ENCODE measurements at places on chromosomes 12 and 14.

- no peak for DNase-seq
Observed at GRCh38 chr12:115343008-115343407, 659.0 kb upstream of the TBX3 start.

GRCh38 chr12:31951008-31951407 lies 8.2 kb upstream of the RESF1 start:
- DNase-seq = no peak

DNA sequence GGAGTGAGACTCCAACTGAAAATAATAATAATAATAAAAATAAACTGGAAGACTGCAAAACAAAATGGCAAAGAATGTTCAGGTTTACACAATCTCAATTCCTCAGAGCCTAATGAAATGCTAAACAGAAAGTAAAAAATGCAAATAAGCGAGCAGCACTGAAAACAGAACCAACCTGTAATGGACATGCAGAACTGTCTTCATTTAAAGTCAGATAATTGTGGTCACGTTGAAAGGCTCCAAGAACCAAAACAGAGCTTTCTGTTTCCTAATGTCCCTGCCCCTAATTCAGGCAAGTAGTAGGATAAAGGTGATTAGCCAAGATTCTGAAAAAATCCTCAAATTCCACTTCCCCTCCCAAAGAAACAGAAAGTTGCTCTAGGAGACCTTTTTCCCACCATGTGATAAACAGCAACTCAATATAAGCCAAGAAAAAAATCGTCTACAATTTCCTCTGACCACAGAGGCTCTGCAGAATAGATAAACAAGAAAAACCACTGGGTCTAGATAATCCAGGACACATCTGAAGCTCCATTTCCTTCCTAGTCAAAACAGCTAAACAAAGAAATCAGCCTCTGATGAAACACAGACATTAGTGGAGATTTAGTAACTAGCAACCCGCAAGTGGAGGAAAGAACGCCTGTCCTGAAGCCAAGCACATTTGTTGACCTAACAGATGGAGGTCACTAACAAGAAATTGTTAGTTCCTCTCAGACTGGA lies 3.0 kb downstream of the MIS18BP1 start:
- DNase-seq = peak; percentile 24

DNA sequence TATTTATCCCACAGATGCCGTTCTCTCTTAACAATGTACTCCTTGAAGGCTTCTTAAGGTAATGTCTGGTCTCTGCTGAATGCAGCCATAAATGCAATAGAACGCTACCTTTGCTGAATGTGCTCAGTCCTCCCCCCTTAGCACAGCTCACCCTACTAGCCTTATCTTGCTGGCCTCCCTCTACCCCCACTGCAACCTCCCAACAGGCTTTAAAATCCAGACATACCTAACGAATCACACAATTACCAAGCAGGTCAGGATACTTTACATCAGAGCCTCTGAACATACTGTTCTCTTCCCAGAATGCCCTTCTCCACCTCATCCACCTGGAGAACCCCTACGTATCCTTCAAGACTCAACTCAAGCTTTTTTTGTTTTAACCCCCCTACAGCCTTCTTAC lies 51.0 kb upstream of the CRADD start:
- no peak for DNase-seq

DNA sequence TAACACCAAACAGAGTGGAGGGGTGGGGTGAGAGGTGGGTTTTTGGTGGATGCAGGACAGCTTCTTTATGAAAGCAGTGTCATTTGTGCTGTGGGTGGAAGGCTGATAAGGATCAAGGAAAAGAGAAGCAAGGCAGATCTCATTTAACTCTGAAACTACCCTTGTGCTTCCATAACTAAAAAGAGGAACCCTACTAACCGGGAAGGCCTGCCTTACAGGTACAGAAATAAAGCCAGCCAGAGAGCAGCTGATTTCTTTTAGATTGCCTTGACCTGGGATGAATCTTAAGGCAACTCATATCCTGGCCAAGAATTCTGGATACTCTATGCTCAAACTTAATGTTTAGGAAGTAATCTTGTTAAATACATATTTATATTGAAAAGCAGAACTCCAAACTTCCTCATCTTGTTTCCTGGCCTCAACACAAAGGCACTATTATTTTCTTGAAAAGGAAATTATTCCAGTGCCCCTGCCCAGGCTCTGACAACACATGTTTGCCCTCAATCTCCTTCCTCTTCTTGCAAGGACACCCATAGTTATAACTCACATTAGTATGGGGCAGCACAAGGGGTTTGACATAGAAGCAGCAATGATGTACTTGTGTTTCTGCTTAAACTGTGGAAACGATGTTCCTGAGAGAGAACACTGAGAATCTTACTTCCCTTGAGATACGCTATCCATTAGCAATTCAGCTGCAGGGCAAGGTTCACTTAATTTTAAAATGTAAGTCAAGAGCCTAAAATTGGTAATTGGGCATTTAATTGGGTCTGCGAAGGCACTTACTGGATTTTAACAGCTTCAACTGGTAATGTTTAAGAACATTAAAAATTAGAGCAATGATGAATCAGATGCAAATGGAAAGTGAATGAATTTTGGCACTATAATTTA lies 173.7 kb downstream of the STXBP6 start:
- DNase-seq = no peak

DNA sequence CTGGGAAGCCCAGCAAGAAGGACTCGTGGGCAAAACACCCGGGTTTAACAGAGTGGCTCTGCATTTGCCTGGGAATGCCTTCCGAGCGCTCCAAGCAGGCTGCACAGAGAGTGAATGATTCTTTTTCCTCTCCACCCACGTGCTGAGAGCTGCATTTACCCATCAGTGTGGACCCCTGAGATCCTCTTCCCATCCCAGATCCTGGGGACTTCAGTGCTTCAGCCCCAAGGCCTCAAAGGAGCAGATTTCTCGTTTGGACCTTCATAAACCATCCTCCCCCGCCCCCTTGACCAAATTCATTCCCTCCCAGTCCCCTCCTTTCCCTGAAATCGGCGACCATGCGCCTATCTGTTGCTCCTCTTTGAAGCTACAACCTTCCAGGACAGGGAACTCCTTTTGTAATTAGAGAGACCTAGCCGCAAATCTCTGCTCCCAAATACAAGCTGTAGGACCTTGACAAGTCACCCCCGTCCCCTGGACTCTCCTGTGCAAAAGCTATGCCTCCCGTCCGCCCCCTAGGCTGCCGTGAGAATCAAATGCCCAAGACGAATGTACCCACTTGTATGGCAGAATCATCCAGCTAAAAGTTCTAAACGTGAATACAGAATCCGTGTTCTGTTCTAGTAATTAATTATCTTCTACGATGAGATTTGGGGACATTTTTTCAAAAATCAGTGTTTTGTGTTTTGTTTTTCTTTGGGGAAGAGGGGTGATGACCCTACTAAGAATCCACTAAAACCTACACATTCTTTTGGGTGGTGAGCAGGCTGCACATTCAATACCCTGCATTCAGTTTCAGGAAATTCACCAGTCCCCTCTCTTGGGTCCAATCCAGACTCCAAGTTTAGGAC lies 8.8 kb downstream of the TBX5 start:
- DNase-seq = no peak

- DNase-seq = no peak
Observed at GRCh38 chr14:26935733-26936132, 337.9 kb upstream of the NOVA1 start.

All from ELF-1 (cell line).